Activated T-helper 2 cell treated with anti-CD3 and anti-CD28 coated beads, Interferon-gamma antibody, Interleukin-2, Interleukin-4, amounts not matched to agents 10 μg/mL and 5 μg/mL and 100 μg/mL, durations not matched to agents 14 hours and 24 hours and 36 hours (primary cell): ENCODE measurements at places on chromosomes 7 and 10. TPM values are rescaled to one million over a fixed set of nuclear protein-coding genes. Genes with fewer than 3 reads are reported as not detected.
A peak's percentile ranks its signal among the peaks of the same experiment; 100 is the strongest.

The EIF3A gene
- total RNA-seq: 161 and 164 TPM in 2 replicates

The HOXA6 gene
- total RNA-seq: not detected in 2 replicates

The UNCX gene
- total RNA-seq: not detected in 2 replicates

The ITGB8 gene
- total RNA-seq: 0.05 TPM in 1 of 2 replicates, not detected in the other

The TRIM56 gene
- 42.6 and 43.8 TPM in 2 replicates for total RNA-seq

The HKDC1 gene
- total RNA-seq: 0.09 and 0.11 TPM in 2 replicates

The CACNA2D1 gene
- total RNA-seq: not detected in 2 replicates

The HGF gene
- not detected in 2 replicates for total RNA-seq

The FZD8 gene
- 1.0 and 1.1 TPM in 2 replicates for total RNA-seq

The GJC3 gene
- total RNA-seq: 0.21 TPM in 1 of 2 replicates, not detected in the other

GRCh38 chr7:93719546-93719945 is 145.0 kb upstream of the CALCR start:
- no peak for DNase-seq

DNA sequence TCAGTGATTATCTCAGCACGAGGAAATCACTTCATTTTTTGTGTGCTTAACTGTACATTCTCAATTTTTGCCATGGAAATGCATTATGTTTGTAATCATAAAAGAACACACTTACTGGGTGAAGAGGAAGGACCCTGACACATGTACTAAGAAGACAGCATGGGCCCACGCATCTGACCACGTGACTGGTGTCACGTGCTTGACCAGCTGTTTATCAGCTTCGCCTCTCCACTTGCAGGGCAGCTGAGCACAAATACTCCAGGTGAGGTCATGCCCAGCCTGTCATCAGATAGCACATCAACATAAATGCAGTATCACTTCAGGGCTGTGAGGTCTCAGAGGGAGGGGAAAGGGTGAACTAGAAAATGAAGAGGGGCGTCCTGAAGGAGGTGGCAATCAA is 179.8 kb downstream of the EBF3 start:
- no peak for DNase-seq

DNA sequence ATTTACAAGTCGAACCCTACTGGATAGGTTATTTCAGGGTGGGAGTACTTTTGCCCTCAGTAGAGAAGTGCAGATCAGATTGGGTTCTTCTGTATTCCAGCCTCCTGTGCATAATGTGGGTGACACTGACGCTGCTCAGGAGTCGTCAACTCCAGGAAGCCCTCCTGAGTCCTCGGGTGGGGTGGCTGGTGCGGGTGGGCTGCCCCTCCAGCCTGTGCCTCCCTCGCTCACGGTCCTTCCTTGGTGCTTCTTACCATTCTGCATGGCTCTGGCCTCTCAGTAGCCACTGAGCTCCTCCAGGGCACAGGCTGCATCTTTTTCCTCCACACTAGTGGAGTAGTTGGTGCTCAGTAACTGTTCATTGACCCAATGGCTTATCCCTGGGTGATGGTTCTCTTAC is 4.3 kb downstream of the CDH23 start:
- no peak for DNase-seq

DNA sequence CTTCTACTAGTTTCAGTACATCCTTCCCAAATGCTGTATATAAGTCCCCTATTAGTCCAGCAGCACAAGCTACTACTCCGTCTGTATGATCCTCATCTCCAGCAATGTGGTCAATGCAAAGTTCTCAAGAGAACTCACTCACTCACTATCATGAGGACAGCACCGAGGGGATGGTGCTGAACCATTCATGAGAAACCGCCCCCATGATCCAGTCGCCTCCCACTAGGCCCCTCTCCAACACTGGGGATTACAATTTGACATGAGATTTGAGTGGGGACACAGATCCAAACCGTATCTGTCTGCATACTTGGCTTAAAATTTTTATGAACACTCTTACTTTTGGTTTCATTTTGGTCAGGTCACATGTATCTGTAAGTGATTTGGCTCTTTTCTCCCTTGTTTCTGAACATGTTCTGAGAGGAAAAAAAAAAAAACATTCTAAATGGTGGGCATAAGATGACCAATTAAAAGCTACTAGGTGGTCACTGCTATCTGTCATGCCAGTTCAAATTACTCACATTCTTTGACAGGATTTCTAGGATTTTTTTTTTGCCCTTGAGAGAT is 60.1 kb downstream of the ZNF783 start:
- DNase-seq: no peak

DNA sequence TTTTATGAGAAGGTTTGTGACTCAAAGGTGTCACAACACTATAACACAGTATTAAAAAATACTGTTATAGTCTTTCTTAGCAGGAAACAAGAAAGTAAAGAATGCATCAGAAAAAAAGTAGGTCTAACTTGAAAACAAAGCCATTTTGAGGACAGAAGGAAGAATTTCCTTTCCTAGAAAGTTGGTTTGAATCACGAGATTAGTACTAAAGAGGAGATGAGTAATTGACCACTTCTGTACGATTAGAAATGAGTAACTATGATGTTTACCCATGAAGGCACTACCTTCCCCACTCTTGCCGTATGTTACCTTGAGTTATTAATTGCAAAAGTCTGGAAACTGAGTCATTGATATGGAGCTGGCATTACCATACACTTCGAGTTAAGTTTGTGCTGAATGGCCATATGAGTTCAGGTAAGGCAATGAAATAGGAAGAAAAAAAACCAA is 65.2 kb downstream of the FAM185A start:
- no peak for DNase-seq

DNA sequence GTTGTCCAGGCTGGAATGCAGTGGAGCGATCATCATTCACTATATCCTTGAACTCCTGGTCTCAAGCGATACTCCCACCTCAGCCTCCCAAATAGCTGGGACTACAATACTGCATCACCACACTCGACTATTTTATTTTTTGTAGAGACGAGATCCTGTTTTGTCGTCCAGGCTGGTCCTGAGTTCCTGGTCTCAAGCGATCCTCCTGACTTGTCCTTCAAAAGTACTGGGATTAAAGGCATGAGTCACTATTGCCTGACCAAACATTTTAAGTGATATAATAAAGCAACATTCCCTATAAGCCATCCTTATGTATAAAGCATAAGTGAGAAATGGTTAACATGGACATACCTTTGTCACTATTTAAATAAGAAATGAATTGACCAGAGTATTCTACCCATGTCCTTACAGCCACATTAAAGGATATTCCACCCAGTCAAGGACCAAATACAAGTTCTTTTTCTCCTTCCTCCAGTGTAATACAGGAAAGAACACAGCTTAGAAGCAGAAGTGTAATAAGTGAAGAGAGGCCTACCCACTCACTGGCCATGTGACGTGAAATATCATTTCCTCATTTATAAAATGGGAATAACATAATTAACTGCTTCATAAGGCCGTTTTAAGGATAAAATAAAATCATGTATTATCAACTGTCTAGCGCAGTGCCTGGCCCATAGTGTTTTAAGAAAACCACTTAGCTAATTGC is 82.0 kb downstream of the DOCK4 start:
- no peak for DNase-seq

DNA sequence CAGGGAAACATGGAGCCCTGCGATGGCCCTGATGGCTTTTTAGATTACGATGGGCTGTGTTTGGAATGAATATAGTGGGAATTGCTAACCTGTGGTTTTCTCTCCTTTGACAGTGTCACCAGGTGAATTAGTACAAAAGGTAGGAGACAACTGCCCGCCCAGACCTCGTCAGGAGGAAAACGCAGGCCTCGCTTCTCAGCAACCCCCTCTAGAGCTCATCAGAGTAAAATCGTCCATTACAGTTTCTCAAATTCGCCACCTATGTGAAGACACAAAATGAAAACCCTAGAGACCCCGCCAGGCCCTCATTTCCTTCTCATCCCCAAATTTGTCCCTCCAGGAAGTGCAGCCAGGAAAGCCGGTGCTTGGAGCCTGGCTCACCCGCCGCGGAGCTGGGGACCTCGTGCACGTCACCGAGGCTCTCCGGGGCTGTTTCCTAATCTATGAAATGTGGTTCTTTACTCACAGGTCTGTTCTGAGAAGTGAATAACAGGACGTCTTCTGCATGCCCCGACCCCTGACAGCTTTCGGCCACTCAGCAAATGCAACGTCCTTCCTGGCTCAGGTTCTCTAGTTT is 143.7 kb downstream of the VIPR2 start:
- no peak for DNase-seq

- no peak for DNase-seq
Observed at GRCh38 chr10:131128731-131129130, 182.8 kb downstream of the TCERG1L start.

DNA sequence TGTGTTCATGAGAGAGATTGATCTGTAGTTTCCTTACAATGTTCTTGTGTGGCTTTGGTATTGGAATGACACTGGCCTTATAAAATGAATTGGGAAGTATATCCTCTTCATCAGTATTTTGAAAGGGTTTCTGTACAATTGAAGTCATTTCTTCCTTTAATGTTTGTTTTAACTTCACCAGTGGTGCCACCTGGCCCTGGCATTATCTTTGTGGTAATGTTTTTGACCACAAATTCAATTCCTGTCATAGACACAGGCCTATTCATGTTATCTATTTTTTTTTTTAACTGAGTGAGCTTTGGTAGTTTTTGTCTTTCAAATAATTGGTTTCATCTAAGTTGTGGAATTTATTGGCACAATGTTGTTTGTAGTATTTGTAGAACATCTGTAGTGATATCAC is 127.7 kb downstream of the CDK14 start:
- no peak for DNase-seq

DNA sequence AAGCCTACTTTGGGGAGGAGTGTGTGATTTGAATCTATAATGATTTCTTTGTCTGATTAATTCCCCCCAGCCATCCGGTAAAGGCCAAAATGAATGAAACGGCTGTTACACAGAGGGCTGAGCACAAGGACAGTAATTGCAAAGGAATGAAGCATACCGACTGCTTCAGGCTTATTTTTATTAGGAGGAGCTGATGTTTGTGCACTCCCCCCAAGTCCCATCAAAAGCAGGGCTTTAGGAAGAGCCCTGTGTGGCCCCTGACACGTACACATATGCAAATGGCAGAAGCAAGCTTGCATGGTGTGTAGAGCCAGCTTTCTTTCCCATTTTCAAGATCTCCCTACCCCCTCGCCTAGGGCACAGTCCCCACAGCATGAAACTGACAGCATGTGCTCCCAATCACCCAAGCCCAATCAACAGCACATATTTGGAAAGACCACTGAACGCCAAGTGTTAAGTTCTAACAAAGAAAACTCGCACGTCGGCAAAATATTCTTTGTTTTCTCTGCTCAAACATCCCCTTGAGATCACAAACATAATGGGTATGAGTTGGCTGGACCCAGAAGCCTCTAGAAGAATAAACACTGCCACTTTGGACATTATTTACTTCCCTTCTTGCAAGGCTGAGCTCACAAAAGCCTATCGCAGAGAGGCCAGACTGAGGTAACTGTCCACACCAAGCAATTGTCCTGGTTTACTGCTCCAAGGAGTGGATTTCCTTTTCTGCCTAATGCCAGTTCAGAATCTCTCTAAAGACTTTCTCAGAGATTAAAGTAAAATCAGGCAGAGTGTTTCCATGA is 143.0 kb downstream of the CUBN start:
- DNase-seq: no peak

DNA sequence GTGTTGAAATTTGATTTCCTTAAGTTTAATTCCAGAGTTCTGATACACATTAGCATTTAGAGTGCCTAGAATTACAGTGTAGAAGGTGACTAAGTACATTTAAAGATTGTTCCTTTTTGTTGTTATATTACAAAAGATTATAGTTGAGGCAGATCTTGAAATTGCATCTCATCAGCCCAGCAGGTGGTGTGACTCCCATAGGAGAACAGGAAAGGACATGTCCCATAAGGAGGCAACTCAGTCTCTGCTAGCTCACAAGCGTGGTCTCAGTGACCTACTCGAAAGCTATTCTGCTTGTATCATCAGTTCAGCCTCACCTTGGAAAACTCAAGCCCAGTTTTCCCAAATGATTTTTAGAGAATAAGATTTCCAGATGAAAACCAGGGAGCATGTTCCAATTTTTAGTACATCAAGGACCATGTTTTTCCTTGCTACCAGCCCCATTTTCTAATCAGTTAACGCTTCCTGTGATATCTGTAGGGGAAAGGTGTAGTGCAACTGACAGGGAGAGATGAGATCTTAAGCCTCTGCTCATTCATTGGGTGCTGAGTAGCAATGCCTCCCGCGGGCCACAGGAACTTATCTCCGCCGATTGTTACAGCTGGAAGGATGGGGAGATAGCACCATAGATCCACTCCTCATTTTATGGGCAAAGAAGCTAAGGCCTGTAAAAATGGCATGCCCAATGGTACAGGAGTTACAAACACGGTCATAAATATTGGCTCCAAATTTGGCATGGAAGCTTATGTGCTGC is 1.1 kb upstream of the GNAI1 start:
- no peak for DNase-seq

GRCh38 chr7:78783179-78783962 is 670.1 kb downstream of the MAGI2 start:
- no peak for DNase-seq

GRCh38 chr10:80770239-80770638 is 232.5 kb downstream of the SH2D4B start:
- no peak for DNase-seq

DNA sequence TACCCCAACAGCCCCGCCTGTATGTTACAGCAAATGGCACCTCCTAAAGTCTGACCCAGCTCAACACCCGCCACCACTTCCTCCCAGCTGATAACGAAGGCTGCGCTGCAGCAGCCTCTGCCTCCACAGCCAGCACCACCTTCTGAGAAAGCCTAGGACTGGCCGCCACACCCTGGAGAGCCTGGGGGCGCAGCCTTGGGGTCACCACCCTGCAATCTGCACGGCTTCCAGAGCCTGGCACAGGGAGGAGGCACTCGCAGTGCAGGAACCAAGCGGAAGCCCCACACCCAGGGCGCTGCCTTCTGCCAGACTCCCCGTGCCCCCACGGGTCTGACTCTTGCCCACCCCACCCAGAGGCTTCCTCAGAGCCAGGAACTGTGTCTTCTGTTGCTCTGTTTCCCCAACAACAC is 112.5 kb downstream of the MAD1L1 start:
- peak; percentile 55 for DNase-seq

DNA sequence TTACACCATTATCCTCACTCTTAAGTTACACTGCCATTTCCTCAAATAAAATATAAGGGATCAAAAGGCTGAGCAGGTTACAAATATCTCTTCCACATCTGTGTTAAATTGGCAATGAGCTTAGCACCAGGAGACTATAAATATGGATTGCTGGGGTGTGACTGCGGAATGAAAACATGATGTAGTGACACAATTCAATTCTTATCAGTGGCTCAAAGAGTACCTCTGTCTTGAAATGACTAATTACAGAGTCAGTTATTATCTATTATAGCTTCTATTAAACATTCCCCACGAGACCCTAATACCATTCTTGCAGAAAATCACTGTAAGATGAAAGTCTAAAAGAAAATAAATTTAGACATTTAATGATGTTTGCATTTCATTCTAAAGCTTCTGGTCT is 67.1 kb downstream of the RELN start:
- DNase-seq: no peak

- DNase-seq: no peak
Observed at GRCh38 chr7:147539685-147540084, 1050.9 kb upstream of the C7orf33 start.

- no peak for DNase-seq
Observed at GRCh38 chr7:47543714-47544113, 38.2 kb downstream of the TNS3 start.

DNA sequence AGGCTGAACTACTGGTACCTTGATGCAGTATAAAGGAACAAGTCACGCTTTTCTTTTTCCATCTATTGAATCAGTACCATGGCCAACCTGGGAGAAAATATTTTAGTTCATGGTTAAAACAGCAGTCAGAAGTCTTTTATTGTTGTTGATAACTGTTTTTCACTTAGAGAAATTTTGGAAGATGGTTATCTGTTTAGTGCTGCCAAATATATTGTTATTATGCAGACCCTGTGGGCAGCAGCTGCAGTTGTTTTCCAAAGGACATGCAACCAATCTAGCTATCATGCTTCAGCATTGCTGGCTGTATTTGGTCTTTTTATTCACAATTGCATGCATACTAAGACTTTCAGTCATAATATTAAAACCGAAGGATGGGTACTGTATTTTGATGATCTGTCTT is 169.5 kb downstream of the BBS9 start:
- no peak for DNase-seq
